HT1080 (cell line): ENCODE measurements at places on chromosomes 13 and 19.

GRCh38 chr13:110336681-110337080 is 29.6 kb downstream of the COL4A2 start:
- no peak for DNase-seq

DNA sequence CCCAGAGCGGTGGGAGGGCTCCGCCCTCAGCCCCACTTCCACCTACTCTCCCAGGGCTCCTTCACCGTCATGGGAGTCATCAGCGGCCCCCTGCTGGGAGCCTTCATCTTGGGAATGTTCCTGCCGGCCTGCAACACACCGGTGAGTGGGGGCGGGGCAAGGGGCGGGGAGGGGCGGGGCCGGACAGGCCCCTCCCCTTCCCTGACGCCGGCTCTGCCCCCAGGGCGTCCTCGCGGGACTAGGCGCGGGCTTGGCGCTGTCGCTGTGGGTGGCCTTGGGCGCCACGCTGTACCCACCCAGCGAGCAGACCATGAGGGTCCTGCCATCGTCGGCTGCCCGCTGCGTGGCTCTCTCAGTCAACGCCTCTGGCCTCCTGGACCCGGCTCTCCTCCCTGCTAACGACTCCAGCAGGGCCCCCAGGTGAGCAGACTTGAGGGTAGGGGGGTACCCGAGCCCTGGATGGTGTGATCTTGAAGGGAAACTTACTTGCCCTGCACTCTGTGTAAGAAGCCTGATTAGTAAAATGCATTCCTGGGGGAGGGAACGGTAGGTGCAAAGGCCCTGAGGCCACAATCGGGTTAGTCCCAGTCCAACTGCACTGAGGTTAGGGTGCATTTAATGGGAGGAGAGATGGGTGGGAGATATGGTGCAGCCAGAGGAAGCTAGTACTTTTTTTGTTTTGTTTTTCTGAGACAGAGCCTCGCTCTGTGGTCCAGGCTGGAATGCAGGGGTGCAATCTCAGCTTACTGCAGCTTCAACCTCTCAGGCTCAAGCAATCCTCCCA is 12.1 kb downstream of the SLC5A5 start:
- DNase-seq = no peak

DNA sequence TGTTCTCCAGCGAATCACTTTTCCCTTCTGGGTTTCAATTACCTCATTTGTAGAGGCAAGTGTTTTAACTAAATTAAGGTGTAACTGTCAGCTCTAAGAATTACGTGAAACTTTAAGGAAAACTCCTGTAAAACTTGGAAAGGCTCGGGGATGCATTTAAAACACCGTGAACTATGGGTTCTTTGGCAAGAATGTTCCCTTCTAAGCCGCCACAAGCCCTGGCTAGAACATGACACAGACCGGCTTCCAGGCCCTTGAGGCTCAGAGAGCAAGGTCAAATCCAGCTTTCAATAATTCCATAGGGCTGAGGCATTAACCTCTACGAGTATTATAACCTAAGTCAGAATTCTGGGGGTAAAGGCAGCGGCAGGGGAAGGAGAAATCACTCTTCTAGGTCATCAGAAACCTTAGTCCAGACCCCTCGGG is 685 bp downstream of the VWA8 start:
- peak; percentile 31 for DNase-seq

GRCh38 chr13:30620941-30621340 is 3.2 kb downstream of the USPL1 start:
- DNase-seq = no peak

DNA sequence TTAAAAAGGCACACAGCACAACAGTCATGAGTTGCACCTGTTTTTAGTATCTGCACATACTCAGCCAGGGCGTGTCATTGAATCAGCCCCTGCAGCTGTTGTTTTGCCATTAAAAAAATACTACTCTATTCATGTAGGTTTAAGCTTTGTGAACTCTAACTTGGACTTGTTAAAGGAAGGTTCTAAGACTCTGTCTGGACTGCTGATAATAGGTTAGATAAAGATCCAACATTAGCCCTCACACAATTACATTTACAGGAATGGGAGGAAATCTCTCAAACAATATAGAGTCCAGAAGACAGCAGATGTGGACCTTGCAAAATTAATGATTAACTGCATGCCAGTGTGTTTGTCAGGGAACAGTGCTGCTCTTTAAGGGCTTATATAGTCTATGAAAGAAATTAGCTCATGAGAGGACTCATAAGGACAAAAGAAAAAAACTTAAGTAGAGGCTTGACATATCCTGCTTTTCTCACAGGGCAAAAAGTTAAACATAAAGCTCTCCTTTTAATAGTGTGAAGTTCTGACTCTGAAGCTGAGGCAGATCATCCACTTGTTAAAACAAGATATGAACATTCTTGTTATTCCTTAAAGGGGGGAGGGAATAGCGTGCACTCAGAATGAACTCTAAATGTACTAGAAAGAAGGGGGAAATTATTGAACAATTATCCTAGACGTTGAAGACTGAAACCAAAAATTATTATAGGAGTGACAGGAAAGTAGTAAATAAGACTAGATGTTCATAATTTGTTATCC is 243.6 kb downstream of the NDFIP2 start:
- DNase-seq = no peak

DNA sequence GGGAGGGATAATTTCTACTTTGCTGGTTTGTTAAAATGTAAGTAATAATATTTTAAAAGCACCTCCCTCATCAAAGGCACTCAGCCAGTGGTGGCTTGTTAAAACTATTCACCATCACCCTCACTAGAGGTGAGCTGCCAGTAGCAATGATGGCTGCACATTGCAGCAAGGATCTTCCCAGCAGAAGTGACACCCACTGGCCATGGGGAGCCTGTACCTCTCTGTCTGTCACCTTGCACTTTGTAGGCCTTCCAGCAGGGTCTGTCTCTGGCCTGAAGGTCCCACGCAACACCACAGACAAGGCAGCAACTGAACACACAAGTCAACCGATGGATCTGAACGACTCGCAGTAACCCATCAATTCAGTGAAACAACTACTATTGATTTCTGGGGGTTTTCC is 47.3 kb upstream of the C13orf42 start:
- no peak for DNase-seq

DNA sequence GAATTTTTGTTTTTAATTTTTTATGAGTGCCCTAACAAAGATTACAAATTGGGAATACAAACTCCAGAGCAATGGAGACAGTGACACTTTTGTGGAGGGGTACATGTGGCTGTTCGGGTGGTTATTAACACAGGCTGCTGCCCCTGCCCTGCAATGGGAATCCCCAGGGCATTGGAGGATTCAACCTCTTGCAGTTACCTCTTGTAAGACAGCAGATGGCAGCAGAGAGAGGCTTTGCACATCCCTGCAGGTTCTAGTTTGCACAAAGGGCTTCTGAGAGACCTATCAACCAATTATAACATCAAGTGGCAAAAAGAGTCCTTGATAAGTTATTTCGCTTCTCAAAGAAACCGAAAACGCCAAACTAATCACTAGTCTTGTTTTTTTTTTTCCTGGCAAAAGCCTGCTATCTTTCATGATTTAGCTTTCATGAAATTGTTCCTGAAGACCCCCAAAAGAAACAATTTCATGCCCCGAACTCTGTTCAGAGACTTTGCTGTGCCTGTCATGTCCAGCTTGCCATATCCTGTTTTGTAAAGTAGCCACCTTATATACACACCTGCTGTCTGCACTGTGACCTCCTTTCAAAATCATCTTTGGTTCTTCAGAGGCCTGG is 10.4 kb downstream of the GJB2 start:
- DNase-seq = peak; percentile 63

GRCh38 chr13:71864986-71865873 is 1.8 kb downstream of the DACH1 start:
- DNase-seq = no peak

DNA sequence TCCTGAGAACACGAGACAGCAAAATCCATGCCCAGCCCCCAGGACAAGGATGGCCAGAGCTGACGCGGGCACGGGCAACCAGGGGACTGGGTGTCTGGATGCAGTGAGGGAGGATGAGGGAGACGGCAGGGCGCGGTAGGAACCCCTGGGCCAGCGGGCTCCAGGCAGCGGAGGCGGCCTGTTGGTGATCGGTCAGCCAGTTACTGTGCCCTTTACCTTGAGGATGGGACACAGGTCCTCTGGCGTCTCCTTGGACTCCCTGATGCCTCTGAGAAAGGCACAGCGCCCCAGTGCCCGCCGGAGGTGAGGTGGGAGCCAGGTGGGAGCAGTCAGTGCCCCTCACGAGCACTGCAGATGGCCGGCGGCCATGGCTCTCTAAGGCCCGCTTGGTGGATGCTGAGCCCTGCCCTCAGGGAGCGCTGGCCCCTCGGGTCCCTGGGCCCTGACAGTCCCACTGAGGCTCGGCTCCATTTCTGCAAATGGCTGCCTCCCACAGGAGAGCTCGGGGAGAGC is 31.2 kb downstream of the C13orf46 start:
- DNase-seq = no peak

- peak; percentile 88 for DNase-seq
Measured at GRCh38 chr19:54035215-54036178, 28.2 kb downstream of the VSTM1 start.

GRCh38 chr13:110774490-110774889 is 61.0 kb downstream of the ING1 start:
- DNase-seq = no peak

DNA sequence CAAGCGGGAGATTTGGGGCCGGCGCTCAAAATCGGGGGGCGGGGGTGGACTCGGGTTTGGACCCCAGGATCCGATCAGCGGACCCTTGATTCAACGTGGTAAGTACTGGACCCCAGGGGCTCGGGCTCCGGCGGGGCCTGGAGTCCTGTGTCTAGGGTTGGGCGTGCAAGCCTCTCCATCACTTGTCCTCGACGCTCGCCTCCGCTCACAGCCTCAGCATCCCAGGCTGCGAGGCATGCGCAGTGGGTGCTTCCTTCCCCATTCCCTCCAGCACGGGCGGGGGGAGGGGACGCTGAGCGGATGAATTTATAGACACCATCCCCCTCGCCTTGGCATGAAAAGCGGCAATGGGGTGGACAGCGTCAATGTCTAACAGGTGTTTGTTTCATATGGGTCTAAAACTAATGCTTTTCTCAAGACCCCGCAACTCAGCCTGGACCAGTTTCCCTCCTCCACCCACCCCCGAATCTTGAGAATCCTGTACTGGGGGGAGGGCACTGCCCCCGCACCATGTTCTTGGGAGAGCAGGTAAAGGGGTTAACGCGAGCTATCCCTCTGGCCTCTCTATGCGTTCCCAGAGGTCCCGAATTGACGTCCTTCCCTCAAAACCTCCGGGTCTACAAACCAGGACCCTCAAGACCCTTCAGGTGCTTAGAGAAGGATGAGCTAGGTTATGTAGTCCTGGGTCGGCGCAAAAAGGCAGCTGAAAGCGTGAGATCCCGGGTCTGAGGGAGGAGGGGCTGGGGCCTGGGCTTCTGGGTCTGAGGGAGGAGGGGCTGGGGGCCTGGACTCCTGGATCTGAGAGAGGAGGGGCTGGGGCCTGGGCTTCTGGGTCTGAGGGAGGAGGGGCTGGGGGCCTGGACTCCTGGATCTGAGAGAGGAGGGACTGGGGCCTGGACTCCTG is 579 bp downstream of the CPT1C start:
- DNase-seq = no peak

DNA sequence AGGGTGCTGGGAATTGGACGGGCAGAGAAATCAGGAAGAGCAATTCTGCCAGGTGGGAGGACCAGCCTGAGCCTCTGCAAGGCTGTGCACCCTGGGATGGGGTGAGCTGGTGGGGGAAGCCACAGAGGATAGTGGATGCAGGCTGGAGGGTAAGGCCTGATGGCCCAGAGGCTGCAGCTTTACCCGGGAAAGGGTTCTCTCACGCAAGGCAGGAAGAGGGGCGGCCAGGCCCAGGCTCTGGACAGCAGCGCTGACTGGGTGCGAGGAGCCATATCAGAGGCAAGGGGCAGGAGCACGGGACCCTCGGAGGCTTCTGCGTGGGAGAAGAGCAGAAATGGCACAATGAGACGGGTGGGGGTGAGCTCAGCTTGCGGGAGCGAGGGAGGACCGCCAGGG is 104.6 kb downstream of the SOX1 start:
- DNase-seq = no peak

GRCh38 chr13:30493658-30494381 is 28.1 kb upstream of the HMGB1 start:
- no peak for DNase-seq

DNA sequence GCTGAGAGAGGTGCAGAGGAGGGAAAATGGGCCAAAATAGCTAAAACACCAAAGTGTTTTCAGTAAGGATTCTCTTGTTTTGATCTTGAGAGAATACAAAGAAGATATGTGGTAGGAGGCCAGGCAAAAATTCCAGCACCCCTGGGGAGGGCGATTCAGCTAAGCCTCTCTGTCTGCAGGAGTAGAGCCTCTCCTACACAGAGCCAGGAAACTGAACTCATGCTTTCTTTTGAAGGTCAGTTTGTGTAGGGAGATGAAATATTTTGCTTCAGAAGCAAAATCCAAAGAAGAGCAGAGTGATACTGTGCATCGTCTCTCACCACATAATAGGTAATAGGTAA is 565.0 kb downstream of the FGF9 start:
- DNase-seq = no peak

DNA sequence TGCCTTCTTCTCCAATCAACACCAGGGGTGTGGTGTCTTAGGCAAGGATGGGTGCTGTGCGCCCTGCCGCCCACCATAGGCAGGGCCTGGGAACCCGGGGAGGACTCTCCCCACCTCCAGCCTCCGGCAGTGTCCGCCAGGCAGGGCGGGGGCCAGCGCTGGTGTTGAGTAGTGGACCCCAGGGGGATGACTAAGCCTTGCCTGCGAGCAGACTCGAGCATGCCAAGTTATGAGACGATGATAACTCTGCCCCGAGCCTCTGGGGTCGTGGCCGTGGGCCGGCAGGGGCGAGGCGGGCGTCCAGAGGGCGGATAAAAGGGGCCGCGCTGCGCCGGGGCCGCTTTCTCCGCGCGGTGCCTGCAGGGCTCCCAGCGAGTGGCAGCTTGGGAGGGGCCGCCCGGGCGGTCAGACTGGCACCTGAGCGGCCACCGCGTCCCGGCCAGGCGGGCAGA is at the start of gene MEDAG:
TSS of gene MEDAG (plus strand) at position 340 of the 452 bp plus-strand sequence. CDS start 245 bp downstream, outside the sequence.
- no peak for DNase-seq

GRCh38 chr13:75426421-75426820 is 55.5 kb downstream of the TBC1D4 start:
- DNase-seq = no peak

DNA sequence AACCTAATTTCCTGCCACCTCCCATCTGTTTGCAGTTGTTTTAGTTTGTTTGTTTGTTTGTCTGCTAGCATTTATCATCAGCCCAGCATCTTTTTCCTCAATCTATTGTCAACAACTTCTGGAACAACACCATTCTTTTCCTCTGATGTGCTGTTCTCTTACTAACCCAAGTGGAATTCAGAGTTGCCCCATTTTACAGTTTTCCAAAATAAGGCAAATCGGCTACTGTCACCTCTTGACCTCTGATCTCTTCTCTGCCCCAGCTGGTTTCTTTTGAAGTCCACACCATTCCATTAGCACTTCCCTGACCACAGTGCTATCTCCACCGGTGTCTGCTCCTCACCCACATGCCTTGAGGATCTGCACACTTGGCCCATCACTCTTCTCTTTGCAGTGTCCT is 102.4 kb downstream of the EFNB2 start:
- DNase-seq = no peak

DNA sequence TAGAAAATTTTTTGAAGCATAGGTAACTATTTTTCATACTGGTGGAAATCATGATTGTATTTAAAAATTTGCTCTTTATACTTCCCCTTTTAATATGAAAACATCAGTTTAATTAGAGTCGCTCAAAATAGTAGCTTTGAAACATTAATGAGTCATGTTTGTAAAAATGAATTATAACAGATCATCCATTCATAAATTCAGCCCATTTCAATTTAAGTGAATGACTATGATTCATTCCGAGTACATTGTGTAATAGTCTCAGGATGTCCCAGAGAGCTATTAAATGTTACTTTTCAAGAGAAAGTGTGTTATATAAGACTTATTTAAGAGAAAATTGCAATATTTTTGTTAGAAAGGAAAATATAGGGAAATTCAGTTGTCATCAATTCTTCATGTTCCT is 111.0 kb downstream of the FNDC3A start:
- DNase-seq = peak; percentile 66

- peak; percentile 71 for DNase-seq
Measured at GRCh38 chr19:1243768-1244692, 2.5 kb downstream of the ATP5F1D start.
